Left lobe of liver (tissue), 2 donors: ENCODE measurements at places on chromosomes 2 and 18. TPM values are rescaled to one million over a fixed set of nuclear protein-coding genes. Genes with fewer than 3 reads are reported as not detected.

The VIT gene
- not detected for total RNA-seq

The LDLRAD4 gene
- 41.9 TPM for total RNA-seq

The MYO1B gene
- total RNA-seq, result 195 TPM

The HOXD13 gene
- total RNA-seq, result not detected

The C2orf72 gene
- 125 TPM for total RNA-seq

The ECEL1 gene
- 0.48 TPM for total RNA-seq

The GKN1 gene
- not detected for total RNA-seq

The FOXI3 gene
- total RNA-seq, result not detected

The MRPL44 gene
- total RNA-seq, result 22.0 TPM

The TNP1 gene
- not detected for total RNA-seq

DNA sequence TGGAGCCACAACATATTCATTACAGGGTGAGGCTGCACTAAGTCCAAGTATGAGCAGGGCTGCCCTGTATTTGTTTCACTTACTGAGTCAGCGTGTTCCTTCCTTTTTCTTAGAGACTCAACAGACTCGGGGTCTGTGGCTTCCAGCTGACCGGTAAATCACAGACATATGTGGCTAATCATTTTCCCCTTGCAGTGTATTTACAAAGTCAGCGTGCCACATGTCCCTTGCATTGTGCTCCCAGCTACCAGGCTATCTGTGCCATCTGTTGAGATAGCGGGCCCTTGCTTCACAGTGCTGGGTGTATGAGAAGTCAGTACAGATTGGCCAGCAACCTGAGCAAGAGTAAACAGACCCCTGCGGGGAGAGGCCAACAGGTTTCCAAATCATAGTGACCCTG lies 254.3 kb downstream of the LRRTM1 start:
- no peak for DNase-seq

- DNase-seq, result no peak
Observed at GRCh38 chr2:145199042-145199441, 679.1 kb upstream of the ZEB2 start.

DNA sequence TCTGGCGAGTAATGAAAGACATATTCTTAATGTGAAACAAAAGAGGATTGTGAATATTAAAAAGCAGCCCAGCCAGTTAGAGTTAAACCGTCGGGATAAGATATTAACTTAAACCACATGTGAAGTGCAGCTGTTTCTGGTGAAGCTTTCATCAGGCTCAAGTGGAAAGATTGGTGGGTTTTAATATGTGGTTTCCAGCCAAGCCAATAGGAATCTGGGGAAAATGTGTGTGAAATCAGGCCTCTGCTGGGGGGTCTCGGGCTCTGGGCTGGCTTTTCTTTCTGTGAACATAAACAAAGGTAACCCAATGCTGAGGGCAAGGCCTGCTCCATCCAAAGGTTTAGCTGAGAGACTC lies 279.6 kb downstream of the SLC4A3 start:
- no peak for DNase-seq

GRCh38 chr2:25817630-25818029 lies 60.7 kb downstream of the ASXL2 start:
- no peak for DNase-seq

DNA sequence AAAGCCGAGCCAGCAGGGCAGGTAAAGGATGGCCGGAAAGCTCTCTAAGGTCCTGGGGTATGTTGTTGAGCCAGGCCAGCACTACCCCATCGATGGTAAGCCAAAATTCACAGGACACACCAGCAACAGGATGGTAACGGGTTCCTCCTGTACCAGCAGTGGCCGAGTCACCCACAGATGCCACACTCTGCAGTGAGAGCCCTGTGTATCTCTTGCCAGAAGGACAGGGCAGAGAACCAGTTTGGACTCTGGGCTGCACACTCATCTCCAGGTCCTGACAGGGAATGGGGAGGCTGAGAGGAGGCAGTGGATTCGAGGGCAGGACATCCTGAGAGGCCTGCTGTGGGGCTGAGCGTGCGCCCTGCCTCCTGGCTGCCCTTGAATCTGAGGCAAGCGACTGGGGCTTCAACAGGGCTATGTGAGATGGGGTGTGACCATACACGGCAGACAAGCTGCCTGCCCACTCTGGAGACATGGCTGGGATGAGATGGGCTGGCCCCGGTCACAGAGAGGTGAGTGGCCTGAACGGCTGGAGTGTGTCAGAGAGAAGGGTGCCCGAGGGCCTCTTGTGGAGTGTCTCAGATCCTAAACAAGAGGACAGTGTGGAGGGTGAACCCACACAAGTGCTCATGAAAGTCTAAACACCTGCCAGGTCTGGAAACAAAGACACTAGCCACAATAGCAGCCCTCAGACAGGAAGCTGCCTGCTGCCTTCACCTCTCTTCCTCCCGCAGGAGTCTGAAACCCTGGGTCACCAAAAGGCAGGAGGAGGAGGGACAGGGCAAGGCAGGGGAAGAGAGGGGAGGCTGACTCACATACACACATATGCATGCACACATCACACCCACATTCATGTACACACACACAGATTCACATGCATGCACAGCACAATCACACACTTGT lies 182.3 kb downstream of the LOXHD1 start:
- no peak for DNase-seq

- DNase-seq, result no peak
Observed at GRCh38 chr2:625415-626333, 51.5 kb downstream of the TMEM18 start.

- no peak for DNase-seq
Observed at GRCh38 chr2:152413228-152414030, 78.5 kb downstream of the FMNL2 start.

- DNase-seq, result no peak
Observed at GRCh38 chr18:52363861-52364260, 23.9 kb downstream of the DCC start.

DNA sequence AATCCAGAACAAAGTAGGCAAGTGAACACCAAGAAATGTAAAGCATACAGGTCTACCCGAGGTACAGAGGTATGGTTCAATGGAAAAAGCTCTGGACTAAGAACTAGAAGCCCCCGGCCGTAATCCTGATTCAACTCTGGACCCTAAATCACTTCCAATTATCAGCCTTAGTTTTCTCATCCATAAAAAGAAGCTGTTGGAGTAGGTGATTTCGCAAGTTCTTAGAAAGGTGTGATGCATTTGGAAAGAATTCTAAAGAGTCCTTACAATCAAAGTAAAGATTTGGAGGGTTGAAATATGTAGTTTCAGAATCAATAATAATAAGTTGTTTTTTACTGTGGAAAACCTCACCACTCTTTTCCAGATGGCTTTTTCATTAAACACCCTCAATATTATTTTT lies 622.1 kb upstream of the ID2 start:
- no peak for DNase-seq

DNA sequence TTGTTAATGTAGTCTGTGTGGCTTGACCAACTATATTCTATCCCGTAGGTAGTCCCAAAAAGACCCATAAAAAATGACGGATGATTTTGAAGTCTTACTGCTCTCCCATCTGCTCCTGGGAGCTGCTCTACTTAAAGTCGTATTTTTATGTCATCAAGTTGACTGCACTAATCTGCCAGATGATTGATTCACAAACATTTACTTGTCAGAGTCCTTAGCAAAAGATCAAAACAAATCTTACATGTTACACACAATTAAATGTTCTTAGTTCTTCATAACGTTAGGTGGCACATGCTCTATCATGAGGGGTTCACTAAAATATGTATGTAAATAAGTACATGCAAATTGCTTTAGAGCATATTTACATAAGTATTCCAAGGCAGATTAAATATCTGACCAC lies 498.3 kb upstream of the LRRTM4 start:
- DNase-seq, result no peak

- peak; percentile 12 for DNase-seq
Observed at GRCh38 chr2:23432531-23432930, 47.6 kb downstream of the KLHL29 start.

- DNase-seq, result no peak
Observed at GRCh38 chr18:429030-429429, 71.5 kb downstream of the COLEC12 start.

GRCh38 chr2:145777914-145778313 lies 1258.0 kb upstream of the ZEB2 start:
- DNase-seq, result no peak

DNA sequence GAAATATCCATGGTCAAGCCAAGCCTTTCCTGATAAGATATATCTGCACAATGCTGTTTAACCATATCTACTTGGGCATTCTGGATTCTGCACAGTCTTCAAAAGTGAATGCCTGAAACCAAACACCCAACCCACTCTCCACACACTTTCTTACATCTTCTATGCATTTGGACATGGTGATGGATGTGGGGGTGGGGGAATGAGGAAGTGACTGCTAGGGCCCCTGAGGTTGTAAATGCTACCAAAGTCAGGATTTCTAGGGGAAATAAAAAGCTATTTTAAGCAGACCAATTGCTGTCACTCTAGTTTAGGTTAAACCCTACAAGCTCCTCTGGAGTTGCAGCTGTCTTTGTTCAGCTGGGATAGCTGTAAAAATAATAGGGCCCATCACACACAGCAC lies 26.7 kb upstream of the TGFA start:
- no peak for DNase-seq

- DNase-seq, result no peak
Observed at GRCh38 chr2:74555610-74556103, 1.1 kb downstream of the DOK1 start.

DNA sequence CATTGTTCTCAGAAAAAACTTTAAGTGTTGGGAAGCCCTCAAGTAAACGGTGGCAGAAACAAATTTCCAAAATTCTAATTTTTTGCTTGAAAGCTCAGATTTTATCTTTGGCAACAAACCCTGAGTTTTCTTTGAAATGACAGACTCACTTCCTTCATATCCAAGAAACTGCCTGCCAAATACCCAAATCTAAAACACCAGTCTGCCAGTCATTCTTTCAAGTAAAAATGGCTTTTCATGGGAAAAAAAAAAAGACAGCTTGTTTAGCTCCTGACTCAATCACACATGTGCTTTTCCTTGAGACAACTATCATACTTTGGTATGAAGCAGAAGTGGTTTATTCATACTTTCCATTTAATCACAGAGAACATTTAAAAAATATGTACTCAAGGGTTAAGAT lies 40.6 kb upstream of the CSRNP3 start:
- DNase-seq, result no peak

DNA sequence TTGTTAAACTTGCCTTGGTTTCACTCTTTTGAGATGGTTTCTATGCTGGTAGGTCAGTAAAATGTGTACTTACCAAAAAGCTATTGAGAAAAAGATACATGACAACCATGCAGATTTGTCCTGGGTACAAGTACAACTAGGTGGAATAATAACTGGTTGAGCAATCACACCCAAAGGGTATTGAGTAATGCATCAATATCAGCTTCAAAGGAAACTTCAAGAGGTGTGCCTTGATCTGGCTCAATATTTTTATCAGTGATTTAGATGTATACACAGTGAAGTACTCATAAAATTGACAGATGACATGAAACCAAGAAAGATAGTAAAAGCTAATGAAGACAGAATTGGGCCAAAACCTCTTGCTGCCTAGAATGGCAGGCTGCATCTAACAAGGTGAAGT lies 21.7 kb upstream of the GALNT1 start:
- DNase-seq, result no peak

- no peak for DNase-seq
Observed at GRCh38 chr18:49186242-49186641, 235.5 kb upstream of the SMAD7 start.

DNA sequence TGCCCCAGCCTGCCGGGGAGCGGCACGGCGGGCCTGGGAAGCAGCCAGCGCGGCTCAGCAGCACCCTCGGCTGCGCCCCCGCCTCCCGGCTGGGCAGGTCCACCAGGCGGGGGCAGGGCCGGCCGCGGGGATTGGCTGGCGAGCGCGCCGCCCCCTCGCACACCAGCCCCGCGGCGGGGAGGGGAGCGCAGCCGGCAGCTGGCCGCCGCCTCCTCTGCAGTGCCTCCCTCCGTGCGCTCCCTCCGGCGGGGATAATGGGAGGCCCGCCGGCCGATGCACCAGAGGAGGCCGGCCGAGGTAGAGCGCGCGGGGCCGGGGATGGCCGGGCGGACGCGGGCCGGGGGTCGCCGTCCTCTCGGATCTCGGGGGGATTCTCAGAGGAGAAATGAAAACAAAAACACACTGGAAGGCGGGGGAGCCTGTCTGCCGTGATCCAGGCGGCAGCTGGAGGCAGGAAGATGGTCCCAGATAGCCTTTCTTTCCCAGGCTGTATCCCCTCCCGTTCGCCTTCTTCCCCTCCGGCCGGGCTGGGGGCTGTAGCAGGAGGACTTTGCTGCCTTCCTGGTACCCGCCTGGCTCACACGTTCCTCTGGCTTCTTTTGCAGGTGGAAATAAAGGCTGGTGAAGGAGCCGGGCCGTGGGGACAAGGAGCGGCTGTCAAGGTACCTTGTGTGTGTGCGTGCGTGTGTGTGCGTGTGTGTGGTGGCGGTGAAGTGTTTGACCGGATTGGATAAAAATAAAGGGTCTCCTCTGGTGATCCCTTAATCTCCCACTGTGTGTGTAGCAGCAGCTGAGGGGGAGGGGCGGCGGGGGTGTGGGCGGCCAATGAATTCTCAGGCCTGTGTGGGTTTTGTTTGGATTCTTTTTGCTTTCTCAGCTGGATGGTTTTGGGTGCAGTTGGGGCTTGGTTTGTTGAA lies 18.1 kb downstream of the TET3 start:
- DNase-seq, result peak; percentile 84

GRCh38 chr2:160650196-160651118 lies 156.8 kb upstream of the RBMS1 start:
- DNase-seq, result no peak

DNA sequence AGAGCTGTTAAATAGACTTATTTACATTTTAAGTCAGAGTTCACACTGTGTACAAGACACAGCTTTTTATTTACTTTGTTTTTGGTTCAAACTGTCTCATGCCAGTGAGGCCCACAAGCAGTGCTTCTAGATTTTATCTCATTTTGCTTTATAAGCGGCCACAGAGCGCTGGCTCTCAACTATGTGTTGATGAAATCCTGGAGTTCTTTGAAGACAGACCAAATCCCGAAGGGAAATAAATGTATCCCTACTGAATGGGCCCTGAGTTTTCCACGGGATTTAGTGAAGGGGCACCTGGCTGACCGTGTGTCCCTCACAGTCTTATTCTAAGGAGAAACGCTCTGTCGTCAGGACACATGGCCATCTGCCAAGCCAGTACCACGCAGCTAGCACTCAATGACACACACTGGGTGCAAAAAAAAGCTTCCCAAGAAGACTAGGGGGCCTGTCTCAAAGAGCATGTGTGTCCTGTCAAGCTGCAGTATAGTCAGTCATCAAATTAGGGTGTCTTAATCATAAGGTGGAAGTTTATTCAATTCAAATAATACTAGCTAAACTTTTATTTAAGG lies 23.4 kb downstream of the LYPD1 start:
- no peak for DNase-seq

GRCh38 chr2:239106314-239106908 lies 258.5 kb downstream of the TWIST2 start:
- DNase-seq, result no peak
